ENCODE measurements at places on chromosomes 2 and 18. TPM values are rescaled to one million over a fixed set of nuclear protein-coding genes. Genes with fewer than 3 reads are reported as not detected.

IGFBP2 gene
- polyA plus RNA-seq: 275 TPM

DNA sequence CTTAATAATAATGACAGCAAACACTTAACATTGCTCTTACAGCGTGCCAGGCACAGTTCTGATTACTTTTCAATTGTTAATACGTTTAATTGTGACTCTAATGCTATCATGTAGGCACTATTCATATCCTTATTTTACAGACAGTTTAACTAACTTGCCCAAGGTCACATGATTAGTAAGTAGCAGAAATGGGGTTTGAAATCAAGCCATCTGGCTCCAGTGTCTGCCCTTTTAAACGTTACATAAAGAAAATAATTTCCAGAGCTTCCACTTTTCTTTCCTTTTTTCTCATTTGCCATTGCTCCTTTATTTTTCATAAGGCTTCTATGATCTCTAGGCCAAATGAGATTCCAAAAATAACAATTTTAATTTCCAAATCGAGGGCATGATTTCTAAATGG is 50.6 kb upstream of the IKZF2 start:
- DNase-seq: no peak

GRCh38 chr2:9408641-9409151 is 14.6 kb downstream of the ITGB1BP1 start:
- no peak for DNase-seq

GRCh38 chr18:24785019-24785418 is 324.6 kb downstream of the HRH4 start:
- no peak for DNase-seq

DNA sequence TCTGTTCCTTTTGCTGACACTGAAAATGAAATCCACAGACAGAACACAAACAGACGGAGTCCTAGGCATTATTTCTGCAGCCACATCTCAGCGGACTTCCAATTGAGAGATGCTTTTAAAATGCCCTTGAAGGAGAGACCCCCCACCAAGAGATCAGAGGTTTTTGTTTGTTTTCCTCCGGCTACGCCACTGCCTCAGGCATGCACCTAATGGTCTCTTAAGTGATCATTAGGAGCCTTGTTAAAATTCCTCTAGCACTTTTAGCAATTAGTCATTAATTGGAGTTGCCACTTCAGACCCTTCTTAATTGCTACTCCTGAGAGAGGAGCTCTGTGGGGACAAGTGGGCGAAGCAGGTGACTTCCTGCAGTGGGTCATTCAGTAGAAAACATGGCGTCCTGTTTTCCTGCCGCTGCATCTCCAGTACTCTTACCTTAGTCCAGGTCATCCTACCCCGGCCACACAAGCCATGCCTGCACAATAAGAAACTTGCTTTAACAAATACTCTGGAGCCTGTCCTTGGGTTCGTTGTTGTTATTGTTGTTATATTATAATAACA is 257.7 kb upstream of the CHAC2 start:
- DNase-seq: no peak

GRCh38 chr2:239064891-239065290 is 217.0 kb downstream of the TWIST2 start:
- DNase-seq: no peak

DNA sequence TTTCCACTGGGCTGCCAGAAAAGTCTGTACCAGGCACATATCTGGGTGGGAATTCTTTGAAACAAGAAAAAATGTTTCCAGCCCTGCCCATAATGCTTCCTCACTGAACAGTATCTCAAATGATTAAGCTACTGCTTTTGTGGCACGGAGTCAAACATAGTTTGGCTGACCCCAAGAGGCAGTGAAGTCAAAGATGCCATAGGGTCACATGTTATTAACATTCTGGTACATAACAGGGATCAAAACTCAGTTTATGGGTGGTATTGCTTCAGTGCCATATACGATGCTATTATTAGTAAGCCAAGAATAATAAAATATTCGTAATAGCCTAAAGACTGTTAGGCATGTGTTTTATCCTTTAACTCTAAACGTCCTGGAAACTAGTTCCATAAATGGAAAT is 112.4 kb downstream of the FEZ2 start:
- no peak for DNase-seq

DNA sequence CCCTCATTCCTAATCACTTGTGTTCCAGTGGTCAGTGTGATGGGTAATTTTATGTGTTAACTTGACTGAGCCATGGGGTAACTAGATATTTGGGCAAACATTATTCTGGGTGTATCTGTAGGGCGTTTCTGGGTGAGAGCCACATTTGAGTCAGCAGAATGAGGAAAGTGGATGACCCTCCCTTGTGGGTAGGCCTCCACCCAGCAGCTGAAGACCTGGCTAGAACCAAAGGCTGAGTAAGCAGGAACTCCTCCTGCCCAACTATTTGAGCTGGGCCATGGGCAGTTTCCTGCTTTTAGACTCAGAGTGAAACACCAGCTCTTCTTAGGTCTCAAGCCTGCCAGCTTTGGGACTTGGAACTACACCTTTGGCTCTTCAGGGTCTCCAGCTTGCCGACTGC is 141.8 kb downstream of the ACKR3 start:
- no peak for DNase-seq

Measured in left renal cortex interstitium (tissue), 4 donors.